Activated T-helper 17 cell treated with anti-CD3 and anti-CD28 coated beads, Interleukin-2, amount 50 U/mL, for 72 hours (primary cell): ENCODE measurements at places on chromosomes 12 and 14. TPM values are rescaled to one million over a fixed set of nuclear protein-coding genes. Genes with fewer than 3 reads are reported as not detected.

Gene CLEC12A
- not detected for total RNA-seq

Gene CCDC196
- not detected for total RNA-seq

Gene GUCY2C
- not detected for total RNA-seq

Gene PLA2G1B
- total RNA-seq = not detected
